ENCODE measurements at places on chromosomes 7 and 10.

- no peak for DNase-seq
These were observed at the start of gene CCDC3 for GRCh38 chr10:13001041-13001886. CCDC3 (minus strand) TSS chr10:13001713; CDS start chr10:13001570, 143 bp downstream.

DNA sequence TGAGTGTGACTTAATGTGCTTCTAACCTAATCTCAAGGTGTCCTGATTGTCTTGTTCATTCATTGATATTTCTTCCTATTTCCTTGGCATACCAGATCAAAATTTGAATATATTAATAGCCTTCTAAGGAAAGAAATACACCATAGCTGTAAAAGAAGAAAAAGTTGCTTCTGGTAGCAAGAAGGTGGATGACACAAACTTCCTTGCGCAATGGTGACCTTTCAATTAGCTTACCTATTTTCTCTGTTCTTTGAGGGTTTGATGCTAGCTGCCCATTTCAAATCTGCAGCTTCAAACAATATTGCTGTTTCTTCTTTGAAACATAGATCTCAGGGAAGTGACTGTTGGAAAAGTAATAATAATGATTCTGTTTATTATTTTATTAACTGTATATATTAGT lies 108.8 kb downstream of the ADAM22 start:
- DNase-seq: no peak

GRCh38 chr7:117412946-117413559 lies 14.2 kb downstream of the ASZ1 start:
- no peak for DNase-seq

DNA sequence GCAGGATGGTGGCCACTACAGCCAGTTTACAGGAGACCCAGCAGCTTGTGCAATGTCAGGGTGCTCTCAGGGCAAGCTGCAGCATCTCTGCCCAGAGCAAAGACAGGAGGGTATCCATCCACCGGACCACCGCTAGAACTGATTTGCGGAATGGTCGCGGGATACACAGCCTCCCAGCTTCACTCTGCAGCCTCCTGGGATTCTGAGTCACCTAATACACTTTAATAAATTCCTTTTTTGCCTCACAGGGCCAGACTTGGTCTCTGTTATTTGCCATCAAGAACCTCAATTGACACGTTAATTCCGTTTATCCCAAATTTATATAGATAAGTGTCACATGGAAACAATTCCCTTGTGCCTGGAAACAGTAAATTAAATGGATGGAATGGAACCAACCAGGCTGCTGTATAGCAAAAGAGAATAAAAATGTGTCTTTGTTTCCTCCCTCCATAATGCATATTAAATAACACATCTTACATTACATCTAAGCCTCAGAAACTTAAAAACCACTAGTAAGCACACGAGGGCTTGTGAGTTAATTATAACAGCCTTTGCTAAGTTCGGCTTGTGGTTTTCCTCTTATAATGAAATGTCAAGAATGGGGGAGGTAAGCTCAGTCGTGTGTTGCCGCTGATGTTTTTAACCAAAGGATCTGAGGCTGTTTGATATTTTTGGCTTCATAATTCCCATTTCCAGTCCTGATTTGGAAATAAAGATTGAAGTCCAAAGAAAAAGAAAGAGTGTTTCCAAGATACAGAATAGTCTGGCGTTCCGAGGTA lies 52.1 kb downstream of the ADRB1 start:
- no peak for DNase-seq

Measured in bronchial epithelial cell (primary cell).